ENCODE measurements at places on chromosomes 11 and 22.

DNA sequence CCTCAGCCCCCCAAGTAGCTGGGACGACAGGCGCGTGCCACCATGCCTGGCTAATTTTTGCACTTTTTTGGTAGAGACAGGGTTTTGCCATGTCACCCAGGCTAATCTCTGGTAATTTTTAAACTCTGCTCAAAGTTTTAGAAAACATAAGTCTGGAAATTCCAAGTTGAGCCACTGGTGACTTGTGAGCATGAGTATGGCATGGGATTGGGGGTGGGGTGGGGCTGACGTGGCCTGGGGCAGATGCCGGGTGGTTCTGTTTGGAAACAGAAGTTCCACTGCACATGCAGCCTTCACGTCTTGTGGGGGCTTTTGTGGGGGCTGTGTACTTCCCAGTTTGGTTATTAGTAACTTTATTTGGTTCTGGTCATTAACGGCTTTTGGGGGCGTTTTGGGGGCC, 67.3 kb downstream of the PTPRJ start:
- DNase-seq, result no peak

- no peak for DNase-seq
These were observed 136.3 kb upstream of the TEAD1 start for GRCh38 chr11:12537778-12538401.

GRCh38 chr22:41487037-41487935, 18.4 kb downstream of the ACO2 start:
- no peak for DNase-seq

DNA sequence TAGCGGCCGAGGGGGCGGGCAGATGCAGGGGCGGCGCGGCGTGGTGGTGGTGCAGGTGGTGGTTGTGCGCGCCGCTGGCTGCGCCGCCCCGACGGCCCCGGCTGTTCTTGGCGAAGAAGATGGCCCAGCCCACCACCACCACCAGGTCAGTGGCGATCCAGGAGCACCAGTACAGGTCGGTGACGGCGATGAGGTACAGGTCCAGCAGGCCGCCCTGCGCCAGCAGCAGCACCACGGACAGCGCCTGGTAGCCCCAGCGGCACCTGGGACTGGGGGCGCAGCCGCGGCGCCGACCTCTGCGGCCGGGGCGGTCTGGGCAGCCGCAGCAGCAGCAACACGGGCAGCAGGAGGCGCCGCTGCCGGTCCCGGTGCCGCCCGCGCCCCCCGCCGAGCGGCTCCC, 879 bp downstream of the TMEM121B start:
- peak; percentile 31 for DNase-seq

GRCh38 chr11:62122076-62122475, 1.7 kb upstream of the INCENP start:
- DNase-seq, result no peak

DNA sequence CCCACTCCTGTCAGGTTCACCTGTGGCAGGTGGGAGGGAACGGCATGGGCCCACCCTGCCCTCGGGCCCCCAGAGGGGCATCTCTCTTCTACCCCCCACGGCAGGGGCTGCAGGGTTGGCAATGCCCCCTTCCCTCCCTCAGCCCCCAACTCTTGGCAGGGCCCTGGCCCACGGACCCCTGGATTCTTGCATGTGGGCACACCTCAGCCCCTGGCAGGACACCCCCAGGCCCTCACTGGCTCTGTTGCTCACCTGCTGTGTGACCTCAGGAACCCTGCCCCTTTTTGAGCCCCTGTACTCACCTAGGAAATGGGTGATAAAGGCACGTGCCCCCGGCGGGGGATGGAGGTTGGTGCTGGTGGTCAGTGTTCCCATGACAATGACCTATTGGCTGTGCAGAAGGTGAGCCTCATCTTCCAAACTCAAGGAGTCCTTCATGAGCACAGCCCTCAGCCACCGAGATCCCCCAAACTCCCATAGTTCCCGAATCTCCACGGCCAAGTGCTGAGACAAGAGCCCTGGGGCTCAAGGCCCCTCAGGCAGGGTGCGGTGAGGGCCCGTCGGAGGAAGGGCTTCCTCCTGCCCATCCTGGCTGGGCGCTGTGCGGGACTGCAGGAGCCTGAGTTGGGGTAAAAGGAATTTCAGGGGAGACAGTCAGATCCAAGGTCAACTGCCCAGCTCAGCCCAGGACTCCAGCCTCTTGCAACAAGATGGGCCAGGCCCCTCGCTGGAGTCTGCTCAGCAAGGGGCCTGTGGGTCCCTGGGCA, 198.2 kb downstream of the IGLL1 start:
- DNase-seq, result no peak

DNA sequence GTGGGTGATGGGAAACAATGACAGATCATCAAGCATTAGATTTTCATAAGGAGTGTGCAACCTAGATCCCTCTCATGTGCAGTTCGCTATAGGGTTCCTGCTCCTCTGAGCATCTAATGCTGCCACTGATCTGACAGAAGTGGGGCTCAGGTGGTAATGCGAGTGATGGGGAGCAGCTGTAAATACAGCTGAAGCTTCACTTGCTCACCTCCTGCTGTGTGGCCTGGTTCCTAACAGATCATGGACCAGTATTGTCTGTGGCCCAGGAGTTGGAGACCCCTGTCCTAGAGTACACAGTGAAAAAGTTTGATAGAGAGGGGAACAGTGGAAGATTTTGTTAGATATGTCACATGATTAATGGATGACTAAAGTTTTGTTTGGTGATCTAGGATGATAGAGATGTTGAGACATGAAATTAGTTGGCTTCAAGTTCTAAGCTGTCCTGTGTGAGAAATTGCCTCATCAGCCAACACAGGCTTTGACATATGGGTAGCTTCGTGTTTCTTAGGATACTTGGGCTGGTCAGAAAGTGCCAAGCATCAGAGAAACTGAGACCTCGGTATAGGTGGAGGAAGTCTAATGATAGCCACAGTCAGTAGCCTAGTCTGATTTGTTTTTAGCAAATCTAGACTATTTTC, 47.4 kb downstream of the ARHGEF12 start:
- DNase-seq, result no peak

- no peak for DNase-seq
These were observed 497.2 kb downstream of the NTM start for GRCh38 chr11:131867457-131868257.

DNA sequence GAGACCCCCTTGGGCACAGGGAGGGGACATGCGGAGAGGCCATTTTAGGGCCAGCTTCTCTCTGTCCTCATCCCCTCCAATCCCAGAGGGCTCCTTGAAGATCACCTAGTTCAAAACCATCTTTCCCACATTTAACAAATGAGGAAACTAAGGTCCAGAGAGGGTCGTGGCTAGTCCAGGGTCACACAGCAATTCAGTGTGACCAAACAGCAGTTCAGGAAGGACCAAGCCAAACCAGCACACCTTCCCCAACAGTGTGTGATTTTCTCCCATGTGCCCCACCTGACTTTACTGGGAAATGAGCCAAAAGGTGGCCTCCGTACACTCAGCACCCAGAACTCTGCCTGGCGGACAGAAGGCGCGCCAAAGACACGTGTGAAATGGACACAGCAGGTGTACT, 51.3 kb downstream of the CACNA1I start:
- no peak for DNase-seq

DNA sequence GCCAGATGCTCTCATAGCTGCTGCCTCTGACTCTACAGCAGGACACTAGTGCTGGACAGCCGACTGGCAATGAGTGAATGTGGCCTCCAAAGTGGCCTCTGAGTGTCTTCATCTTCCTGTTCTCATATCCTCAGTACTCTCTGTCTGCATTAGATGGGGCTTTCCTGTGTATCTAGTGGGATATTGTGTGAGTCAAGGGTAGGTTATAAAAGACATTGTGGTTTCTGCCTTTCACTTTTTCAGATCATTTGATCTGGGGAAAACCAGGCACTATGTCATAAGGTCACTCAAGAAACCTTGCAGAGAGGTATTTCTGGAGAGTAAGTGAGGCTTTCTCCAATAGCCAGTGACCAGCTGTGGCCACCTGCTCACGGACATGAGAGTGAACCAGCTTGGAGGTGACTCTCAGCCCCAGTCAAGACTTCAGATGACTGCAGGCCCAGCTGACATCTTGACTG, 333.6 kb upstream of the NCAM1 start:
- no peak for DNase-seq

DNA sequence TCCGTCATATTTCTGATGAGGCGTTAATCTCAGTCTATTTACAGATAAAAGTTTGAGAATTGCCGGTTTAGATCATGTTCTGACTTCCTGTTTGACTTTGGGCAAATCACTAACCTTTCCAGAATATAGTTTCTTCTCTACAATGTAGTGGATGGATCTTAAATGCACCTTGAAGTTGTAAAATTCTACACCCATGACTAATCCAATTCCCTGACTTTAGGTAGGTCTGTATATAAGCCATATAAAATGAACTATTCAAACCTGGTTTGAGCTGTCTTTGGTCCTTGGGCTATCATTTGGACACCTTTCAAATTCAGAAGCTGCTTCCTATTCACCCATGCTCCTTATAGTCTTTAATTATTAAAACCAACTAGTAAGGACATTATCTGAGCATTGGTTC, 52.2 kb upstream of the BLID start:
- no peak for DNase-seq

DNA sequence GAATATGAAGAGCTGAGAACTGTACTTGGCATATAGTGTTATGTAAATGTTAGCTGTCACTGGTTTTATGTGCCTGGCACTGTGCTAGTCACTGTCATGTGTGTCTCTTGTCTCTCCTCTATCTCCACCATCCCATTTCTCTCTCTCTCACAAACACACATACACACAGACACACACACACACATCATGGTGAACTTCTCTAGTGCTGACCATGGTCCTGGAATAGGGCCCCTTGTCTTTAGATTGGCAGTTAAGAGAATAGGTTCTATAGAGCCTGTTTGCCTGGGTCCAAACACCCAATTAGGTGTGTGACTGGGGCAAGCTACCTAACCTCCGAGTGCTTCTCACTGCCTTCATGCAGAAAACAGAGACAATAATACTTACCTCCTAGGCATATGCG, 109.7 kb upstream of the NARS2 start:
- no peak for DNase-seq

DNA sequence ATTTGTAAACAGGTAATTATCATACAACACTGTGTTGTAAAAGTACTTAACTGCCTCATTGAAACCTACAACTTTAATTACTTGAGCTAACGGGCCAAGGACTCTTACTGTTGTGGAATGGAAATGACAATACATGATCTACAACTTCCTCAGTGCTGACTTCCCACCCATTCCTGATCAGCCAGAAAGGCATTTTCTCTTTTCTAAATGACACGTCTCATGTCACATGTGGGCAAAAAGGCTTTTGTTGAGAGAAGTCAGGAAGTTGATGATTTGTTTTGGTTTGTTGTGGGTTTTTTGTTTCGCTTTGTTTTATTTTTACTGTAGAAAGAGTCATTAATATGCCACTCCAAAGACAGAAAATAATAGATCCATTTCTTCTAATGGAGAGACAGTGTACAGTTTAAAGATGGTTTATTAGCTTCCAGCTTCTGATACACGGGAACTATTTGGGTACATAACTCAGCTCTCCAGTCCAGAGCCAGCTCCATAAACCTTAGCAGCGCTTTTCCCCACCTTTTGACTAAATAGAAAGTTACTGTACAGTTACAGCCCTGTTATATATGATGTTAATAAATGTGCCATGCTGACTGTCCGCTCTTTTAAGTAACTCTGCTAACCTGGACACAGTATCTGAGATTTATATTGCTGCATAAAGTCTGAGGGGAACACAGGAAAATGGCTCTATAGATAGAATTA, 509.4 kb upstream of the API5 start:
- DNase-seq, result no peak

- DNase-seq, result no peak
These were observed 17.3 kb upstream of the CSTF3 start for GRCh38 chr11:33178443-33179180.

- DNase-seq, result no peak
These were observed 16.9 kb downstream of the CAPN5 start for GRCh38 chr11:77083566-77084245.

GRCh38 chr22:38238519-38239071, 34.2 kb downstream of the TMEM184B start:
- no peak for DNase-seq

DNA sequence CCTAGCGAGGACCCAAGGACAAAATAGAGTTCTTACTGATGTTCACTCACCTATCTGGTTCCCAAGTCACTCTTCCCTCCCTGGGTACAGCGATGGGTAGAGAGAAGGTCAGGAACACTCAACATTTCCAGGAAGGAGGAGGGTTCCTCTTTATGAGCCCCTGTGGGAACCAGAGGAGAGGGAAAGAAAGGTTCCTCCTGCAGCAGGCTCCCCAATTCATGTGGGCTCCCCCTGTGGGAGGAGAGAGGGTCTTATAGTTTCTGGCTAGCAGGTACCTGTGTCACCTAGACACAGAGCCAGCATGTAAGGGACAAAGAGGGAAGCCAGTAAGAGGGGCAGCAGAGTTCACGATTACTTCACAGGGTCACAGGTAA, 93.5 kb downstream of the DBX1 start:
- DNase-seq, result no peak

DNA sequence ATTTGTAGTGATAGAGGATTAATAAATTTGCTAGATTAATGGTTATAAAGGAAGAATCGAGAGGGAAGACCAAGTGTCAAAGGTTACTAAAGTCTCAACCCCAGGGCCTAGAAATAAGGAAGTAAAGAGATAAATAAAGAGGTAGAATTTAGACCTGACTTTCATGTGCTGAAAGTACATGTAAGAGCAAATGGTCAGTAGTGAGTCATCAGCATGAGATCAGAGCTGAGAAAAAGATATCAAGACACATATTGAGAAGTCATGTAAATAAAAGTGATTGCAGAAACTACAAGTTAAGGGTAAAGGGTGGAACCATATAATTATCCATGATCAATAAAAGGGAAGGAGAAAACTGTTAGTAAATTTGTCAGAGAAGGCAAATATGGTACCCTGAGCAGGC, 1.4 kb upstream of the OR8B8 start:
- no peak for DNase-seq

GRCh38 chr11:116891746-116892145, 54.3 kb upstream of the APOA1 start:
- no peak for DNase-seq

DNA sequence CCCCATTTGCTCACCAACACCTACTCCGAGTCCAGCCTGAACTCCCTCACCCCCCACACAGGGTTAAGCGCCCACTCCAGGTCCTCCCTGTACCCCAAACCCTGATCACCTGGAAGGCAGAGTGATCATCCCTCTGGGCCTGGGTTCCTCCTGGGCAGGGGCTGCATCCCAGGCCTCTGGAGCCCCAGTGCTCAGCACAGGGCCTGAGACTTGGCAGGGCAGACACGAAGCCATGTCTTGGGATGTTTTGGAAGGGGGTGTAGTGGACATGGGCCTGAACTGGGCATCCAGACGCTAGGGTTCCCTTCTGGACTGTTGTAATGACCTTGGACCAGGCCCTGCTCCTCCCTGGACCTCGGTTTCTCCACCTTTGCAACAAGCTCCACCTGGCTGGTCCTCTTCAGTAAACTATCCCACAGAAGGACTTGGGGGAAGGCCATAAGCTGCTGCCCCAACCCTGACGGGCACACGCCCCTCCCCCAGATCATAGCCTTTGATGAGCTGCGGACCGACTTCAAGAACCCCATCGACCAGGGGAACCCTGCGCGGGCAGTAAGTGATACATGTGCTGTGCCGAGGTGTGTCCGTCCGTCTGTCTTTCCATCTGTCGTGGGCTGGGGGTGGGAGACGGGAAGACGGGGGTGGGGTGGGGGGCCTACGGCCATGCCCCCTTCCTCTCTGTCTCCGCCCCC, 3.9 kb downstream of the CNIH2 start:
- DNase-seq, result no peak

Data from effector CD8-positive, alpha-beta T cell (primary cell).